Thymus (tissue), 14 donors: ENCODE measurements at places on chromosomes 4 and X. TPM values are rescaled to one million over a fixed set of nuclear protein-coding genes. Genes with fewer than 3 reads are reported as not detected.

GRCh38 chrX:120213438-120214265 is 37.0 kb upstream of the ZBTB33 start:
- no peaks in the 10 kb centered on the region for H3K27me3 ChIP-seq
- no peak overlapping the region for H3K27ac ChIP-seq
- peak; percentile 27 for DNase-seq
- H3K4me1 ChIP-seq: no peaks in the 10 kb centered on the region
- H3K4me3 ChIP-seq: no peak overlapping the region
- H3K36me3 ChIP-seq: no peaks in the 10 kb centered on the region

The SETD7 gene
- 6.0 TPM for total RNA-seq

GRCh38 chr4:53730031-53730805 is 138.9 kb upstream of the LNX1 start:
- H3K27ac ChIP-seq: no peak overlapping the region
- no peaks in the 10 kb centered on the region for H3K4me1 ChIP-seq
- no peaks in the 10 kb centered on the region for H3K27me3 ChIP-seq
- no peaks in the 10 kb centered on the region for H3K36me3 ChIP-seq
- H3K4me3 ChIP-seq: no peak overlapping the region

DNA sequence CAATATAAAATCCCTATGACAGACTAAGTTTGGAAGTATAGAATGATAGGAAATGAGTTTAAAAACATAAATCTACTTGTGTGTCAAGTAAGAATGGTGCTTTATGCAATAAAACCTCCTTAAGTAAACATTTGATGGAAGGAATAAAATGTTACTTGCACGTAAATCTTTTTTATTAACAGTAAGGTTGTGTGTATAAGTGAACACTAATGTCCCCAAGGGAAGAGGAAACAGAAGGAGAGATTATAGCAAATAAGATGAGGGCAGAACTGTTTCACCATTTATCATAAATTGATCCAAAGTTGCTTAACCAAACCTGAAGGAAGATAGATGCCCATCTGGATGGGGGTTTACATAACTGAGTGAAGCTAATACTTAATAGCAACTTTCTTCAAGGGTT is 86.8 kb downstream of the FRMPD4 start:
- no peak overlapping the region for H3K4me3 ChIP-seq
- H3K27ac ChIP-seq: no peak overlapping the region
- no peaks in the 10 kb centered on the region for H3K27me3 ChIP-seq
- H3K4me1 ChIP-seq: no peaks in the 10 kb centered on the region

The TLR7 gene
- total RNA-seq: 2.2 TPM

GRCh38 chr4:143473334-143474126 is 40.0 kb upstream of the SMARCA5 start:
- H3K27ac ChIP-seq: no peak overlapping the region
- no peak for DNase-seq
- H3K4me3 ChIP-seq: no peak overlapping the region
- no peaks in the 10 kb centered on the region for H3K27me3 ChIP-seq
- H3K4me1 ChIP-seq: no peaks in the 10 kb centered on the region
- peaks cover 3% of the 10 kb centered on the region for H3K36me3 ChIP-seq

DNA sequence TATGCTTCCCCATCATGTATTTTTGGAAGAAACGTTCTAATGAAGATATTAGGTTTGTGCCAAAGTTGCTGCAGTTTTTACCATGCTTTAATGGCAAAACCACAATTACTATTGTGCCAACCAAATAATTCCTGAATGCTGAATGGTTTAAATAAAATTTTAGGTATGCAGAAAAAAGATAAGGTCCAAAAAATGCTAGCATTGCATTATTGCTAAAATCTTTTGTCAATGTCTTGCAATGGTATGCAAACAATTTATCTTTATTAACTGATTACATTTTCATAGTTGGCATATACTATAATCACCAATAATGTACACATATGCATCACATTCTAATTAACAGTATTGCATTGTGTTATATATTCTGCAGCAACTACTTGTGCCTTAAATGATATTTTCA is 1657.4 kb upstream of the IGFBP7 start:
- no peak overlapping the region for H3K27ac ChIP-seq
- H3K4me3 ChIP-seq: no peak overlapping the region
- H3K36me3 ChIP-seq: no peaks in the 10 kb centered on the region
- no peaks in the 10 kb centered on the region for H3K27me3 ChIP-seq
- H3K4me1 ChIP-seq: no peaks in the 10 kb centered on the region

GRCh38 chr4:180296036-180296599 is 1947.1 kb upstream of the TENM3 start:
- no peak for DNase-seq
- H3K27ac ChIP-seq: no peak overlapping the region
- H3K36me3 ChIP-seq: no peaks in the 10 kb centered on the region
- no peaks in the 10 kb centered on the region for H3K4me1 ChIP-seq
- H3K27me3 ChIP-seq: no peaks in the 10 kb centered on the region

The SCFD2 gene
- 12.1 TPM for total RNA-seq

DNA sequence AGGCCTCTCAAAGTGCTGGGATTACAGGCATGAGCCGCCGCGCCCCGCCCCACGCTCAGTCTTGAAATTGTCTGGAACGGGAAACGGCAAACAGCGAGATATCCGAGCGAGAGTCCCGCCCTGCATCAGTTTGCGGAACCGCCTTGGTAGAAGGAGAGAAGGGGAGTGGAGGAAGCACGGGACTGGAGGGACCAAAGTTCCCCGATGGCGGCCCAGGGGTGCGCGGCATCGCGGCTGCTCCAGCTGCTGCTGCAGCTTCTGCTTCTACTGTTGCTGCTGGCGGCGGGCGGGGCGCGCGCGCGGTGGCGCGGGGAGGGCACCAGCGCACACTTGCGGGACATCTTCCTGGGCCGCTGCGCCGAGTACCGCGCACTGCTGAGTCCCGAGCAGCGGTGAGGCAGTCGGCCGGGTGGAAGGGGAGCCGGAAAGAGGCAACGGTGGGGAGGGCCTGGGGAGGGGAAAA is at the start of gene BST1:
Gene BST1, plus strand, starts transcription at position 125 of the 463 bp plus-strand sequence. Its CDS starts 80 bp downstream, at position 205.
- no peaks in the 10 kb centered on the region for H3K4me1 ChIP-seq
- H3K27me3 ChIP-seq: no peaks in the 10 kb centered on the region
- DNase-seq: peak; percentile 61
- H3K27ac ChIP-seq: no peak within 1 kb of the TSS
- H3K4me3 ChIP-seq: peak within 1 kb of the TSS; percentile 51

GRCh38 chrX:119549327-119550016 is 15.7 kb downstream of the STEEP1 start:
- no peaks in the 10 kb centered on the region for H3K36me3 ChIP-seq
- no peaks in the 10 kb centered on the region for H3K4me1 ChIP-seq

DNA sequence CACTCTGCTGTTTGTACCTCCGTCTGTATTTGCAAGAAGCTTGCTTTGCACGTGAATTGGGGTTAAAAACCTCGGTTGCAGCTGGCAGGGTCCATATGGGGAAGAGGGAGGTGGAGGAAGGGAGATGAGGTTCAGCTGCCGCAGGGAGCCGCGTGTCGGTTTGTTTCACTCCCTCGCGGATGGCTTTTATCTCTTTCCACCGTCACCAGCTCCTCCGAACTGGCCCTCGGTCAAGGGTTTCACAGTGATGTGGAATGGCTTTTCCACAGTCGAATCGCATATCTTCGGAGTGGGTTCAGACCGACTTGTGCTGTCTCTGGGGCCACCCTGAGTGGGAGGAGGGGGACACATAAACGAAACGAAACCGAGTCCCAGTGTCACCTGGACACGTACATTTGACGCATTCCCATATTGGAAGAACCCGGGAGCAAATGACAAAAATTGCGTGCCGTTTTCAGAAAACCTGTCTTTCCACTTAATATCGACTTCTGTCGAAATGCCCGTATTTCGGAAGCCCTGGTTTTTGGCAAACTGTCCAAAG is 929 bp downstream of the ZBTB33 start:
- H3K36me3 ChIP-seq: peaks cover 18% of the 10 kb centered on the region
- H3K27me3 ChIP-seq: no peaks in the 10 kb centered on the region
- DNase-seq: peak; percentile 43
- peak overlapping the region; percentile 68 for H3K4me3 ChIP-seq
- H3K27ac ChIP-seq: peak overlapping the region; percentile 95

DNA sequence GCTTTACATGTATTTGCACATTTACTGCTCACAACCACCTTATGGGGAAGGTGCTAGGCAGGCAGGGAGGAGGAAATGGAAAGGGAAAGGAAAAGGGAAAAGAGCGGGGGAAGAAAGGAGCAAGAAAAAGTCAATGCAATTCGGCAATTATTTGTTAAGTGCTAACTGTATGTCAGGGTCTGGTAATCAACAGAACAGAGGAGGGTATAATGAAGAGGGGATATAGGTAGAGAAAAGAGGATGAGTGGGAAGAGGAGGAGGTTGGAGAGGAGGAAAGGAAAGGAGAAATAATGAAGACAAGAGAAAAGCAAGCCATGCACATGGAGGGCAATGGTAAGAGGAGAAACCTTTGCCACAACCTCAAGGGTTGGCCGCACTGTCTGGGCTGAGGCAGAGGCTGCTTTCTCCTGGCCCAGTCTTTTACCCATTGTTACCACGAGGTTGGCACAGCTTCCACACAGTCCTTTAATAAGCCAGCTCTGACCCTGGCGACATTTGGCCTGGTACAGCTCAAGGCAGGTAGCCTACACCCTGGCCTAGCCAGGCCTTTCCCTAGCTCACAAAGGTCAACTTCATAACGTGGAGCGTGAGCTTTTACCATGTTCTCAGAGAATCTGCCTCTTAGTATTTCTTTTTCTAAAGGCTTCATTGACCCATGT is 836 bp downstream of the BTK start:
- H3K4me3 ChIP-seq: no peak overlapping the region
- H3K4me1 ChIP-seq: no peaks in the 10 kb centered on the region
- no peaks in the 10 kb centered on the region for H3K27me3 ChIP-seq
- DNase-seq: no peak
- H3K27ac ChIP-seq: no peak overlapping the region
- H3K36me3 ChIP-seq: no peaks in the 10 kb centered on the region

The MAGEA9 gene
- total RNA-seq: not detected

- H3K27ac ChIP-seq: no peak overlapping the region
- H3K36me3 ChIP-seq: no peaks in the 10 kb centered on the region
- DNase-seq: no peak
Observed at GRCh38 chr4:175377203-175377602, 434.9 kb downstream of the GPM6A start.

- DNase-seq: no peak
- H3K36me3 ChIP-seq: no peaks in the 10 kb centered on the region
- no peak overlapping the region for H3K4me3 ChIP-seq
- H3K27me3 ChIP-seq: no peaks in the 10 kb centered on the region
- no peak overlapping the region for H3K27ac ChIP-seq
Observed at GRCh38 chr4:156915221-156915620, 56.4 kb downstream of the PDGFC start.

The FAM184B gene
- total RNA-seq: 0.05 TPM

The CNGA1 gene
- 0.14 TPM for total RNA-seq

The OPRPN gene
- total RNA-seq: not detected

- no peaks in the 10 kb centered on the region for H3K4me1 ChIP-seq
- no peaks in the 10 kb centered on the region for H3K27me3 ChIP-seq
- no peak overlapping the region for H3K4me3 ChIP-seq
- no peaks in the 10 kb centered on the region for H3K36me3 ChIP-seq
- no peak for DNase-seq
- H3K27ac ChIP-seq: no peak overlapping the region
Observed at GRCh38 chr4:128386761-128387599, 99.4 kb upstream of the PGRMC2 start.
